ENCODE measurements at places on chromosomes 16 and 17.

DNA sequence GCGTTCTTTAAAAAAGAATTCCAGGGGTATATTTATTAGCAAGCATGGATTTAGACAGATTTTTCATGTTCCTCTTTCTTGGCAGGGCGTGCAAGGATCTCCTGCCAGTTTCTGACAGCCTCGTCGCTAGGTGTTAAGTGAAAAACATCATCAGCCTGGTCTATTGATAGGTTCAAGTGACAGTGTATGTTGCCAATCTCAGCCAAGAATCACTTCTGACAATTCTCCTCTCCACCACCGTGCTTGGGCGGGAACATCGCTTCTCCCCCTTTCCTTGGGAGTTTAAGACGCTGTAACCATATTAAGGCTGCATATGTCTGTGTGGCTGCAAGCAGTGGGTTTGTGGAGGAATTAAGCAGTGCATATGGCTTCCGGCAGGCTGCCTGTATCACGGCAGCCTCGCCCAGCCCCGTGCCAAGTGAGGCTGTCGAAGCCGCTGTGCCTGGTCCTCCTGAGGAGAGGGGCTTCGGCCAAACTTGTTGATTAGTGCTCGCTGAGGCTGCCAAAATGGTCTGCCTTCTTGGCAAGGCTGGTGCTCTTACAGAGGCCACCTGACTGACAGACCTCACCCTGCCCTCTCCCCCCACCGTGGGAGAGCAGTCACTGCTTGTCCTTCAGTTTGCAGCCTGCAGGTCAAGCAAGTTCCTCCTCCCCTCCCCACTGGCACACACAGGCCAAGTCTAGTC lies 132.2 kb upstream of the MPHOSPH6 start:
- DNase-seq, result no peak

DNA sequence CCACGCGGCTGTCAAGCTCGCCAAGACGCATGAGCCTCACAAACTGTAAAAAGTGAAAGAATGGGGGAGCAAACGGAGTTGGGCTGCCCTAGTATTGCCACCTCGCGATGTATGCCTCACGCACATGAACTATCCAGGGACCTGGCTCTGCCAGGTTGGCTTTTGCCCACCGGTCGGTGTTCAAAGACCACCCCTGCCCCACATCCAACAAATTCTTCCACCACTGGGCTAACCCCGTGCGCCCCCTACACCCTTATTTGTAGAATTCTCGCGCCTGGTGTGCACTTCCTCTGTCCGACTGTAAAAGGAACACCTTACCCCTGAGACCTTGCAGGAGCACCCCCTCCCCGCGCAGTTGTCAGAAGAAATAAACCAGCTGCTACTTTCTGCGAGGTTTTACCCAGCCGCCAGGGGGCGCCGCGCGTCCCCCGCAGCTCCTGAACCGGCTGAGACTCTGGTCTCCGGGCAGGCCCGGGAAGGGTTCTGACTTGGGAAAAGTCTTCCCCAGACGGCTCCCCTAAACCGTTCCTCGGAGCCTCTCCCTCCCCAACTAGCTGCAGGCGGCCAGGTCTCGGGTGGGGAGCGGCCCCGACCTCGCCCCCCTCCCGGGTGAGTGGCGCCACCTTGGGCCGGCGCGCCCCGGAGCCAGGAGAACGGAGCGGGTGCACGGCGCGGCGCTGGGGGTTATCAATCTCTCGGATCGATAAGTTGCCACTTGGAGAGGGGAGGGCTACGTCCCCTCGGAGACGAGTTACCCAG lies 1.7 kb upstream of the ZNF423 start:
- no peak for DNase-seq

DNA sequence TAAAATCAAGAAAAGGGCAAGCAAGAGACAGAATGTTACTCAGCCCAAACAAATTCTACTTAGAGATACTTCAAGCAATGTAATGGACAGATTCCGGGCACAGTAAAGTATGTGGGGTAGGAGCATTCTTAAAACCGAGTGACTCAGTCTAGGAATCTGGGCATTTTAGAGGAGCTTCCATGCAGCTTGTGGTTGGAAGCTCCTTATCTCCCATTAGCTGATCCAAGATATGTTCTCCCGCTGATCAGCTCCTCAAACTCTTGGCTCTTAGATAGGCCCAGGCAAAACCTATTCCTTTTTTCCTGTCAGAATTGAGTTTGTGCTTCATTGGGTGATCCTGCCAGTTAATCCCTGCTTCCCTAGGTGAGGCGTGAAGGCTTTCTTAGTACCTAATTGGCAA lies 303.3 kb downstream of the CEP112 start:
- DNase-seq, result no peak

DNA sequence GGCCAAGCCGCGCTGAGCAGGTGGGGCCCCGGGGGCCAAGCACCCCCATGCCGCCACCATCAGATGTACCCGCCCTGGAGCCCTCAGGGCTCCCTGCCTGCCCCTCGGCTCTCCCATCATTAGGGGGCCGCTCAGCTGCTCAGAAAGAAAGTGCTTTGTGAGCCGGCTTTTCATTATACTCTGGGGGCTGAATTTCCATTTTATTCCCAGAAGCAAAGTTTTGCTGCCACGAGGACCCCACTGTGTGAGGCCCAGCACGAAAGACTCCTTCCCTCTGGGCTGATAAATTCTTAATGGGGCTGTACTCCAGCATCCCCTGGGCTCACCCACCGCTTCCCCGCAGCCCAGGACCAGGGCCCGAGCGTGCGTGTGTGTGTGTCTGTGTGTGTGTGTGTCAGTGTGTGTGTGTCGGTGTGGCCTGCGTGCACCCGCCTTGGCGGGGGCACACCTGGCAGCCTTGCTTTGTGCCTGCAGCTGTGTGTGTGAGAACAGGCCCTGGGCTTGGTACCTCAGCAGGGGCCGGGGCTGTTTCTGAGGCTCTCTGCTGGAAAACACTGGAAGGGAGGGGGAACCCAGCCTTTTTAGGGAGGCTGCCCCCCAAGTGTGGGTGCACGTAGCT lies 103.0 kb upstream of the GSE1 start:
- no peak for DNase-seq

DNA sequence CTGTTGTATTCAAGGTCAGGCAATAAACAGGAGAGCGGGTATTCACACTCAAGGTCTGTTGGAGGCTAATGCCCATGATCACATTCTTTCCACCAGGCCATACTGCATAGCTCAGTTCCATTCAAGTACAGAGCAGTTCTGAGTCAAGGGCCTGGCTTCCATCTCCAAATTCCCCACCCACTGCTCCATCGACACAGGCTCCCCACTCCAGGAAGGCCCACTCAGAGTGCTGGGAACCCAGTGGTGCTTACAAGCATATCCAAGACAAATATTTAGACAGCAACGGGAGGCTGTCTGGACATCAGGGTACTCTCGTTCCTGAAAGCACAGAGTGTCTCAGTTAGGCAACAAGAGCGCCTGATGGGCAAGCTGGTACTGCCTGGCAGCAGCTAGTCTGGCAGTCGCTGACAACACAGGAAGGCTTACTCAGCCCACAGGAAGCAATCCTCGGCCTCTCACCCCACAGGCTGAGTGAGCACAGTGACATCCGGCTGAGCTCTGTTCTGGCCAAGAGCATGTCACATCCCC lies 40.9 kb downstream of the RFFL start:
- no peak for DNase-seq

DNA sequence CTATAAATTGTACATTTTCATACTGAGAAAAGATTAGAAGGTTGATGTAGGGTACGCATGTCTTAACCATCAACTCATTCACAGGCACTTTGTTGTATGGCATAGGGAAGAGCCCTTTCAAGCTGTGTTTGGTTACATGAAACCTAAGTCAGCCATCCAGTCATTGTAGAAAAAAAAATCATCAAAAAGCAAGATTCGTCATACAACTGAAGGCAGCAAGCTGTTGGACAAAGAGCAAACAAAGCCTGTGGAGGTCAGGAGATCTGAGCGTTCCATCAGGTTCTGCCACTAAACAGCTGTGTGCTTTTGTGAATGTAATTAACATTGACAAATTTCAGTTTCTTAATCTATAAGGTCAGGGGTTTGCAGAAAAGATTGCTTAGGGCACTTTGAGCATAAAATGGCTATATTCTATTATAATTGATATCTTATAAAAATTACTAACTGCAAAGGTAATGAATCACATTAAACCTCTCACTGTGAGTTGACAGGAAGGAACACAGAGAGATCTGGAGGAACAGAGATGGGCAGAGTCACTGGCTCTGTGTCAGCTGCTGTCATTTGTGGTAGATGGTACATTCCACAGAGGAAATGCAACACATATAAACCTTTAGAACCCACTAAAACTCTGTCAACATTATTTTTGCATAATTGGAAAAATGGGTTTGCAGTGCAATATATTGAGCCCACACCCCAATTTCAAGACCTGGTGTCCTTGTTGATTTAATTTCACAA lies 66.3 kb upstream of the MYOCD start:
- DNase-seq, result no peak

- no peak for DNase-seq
Observed at GRCh38 chr16:87063543-87063942, 253.6 kb downstream of the C16orf95 start.

DNA sequence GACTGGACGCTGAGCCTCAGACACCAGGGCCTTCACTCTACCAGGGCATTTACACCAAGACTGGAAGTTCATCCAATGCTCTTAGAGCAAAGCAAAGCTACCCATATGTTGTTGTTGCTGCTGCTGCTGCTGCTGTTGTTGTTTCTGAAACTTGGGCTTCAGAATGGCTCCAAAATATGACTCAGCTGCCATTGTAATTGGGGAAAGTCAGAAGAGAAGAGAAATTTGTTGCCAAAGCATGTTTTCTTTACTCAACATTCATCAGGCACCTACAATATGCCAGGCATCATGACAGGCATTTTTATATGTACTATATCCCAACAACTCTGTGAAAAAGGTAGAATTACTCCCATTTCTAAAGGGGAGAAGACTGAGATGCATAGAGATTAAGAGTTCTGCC lies 11.9 kb downstream of the KRT32 start:
- DNase-seq, result no peak

DNA sequence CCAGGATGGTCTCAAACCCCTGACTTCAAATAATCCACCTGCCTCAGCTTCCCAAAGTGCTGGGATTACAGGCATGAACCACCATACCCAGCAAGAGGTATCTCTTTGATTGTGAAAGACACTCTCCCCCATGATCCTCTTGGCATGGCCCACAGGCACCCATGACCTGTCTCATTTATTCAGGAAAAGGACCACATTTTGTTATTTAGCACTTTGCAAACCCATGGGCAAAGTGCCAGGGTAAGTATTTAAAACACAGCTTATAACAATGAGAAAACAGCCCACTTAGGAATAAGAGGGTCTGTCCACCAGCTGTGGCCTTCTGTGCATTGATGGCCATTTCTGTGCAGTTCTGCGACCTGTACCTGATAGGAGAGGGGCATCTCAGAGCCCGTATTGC lies 12.8 kb upstream of the AKTIP start:
- no peak for DNase-seq

- no peak for DNase-seq
Observed at GRCh38 chr17:44831371-44831770, 1.3 kb upstream of the GJC1 start.

DNA sequence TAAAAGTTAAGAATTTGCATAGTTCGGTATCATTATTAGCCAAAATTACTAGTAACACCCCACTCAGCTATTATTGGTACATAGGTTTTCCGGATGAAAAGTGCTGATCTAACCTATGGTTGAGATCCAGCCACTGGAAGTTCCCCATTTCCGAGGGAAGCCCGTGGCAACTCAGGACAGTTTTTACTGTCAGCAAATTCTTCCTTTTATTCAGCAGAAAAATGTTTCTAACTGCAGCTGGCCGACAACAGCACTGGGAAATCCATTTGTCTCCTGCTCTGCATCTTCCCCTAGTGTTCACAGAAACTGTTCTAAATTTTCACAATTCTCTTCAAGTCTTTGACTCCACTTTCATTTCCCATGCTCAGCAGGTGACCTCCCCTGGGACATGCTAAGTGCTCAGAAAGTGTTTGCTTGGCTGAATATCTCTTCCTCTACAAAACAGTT lies 15.5 kb upstream of the MMD start:
- DNase-seq, result no peak

DNA sequence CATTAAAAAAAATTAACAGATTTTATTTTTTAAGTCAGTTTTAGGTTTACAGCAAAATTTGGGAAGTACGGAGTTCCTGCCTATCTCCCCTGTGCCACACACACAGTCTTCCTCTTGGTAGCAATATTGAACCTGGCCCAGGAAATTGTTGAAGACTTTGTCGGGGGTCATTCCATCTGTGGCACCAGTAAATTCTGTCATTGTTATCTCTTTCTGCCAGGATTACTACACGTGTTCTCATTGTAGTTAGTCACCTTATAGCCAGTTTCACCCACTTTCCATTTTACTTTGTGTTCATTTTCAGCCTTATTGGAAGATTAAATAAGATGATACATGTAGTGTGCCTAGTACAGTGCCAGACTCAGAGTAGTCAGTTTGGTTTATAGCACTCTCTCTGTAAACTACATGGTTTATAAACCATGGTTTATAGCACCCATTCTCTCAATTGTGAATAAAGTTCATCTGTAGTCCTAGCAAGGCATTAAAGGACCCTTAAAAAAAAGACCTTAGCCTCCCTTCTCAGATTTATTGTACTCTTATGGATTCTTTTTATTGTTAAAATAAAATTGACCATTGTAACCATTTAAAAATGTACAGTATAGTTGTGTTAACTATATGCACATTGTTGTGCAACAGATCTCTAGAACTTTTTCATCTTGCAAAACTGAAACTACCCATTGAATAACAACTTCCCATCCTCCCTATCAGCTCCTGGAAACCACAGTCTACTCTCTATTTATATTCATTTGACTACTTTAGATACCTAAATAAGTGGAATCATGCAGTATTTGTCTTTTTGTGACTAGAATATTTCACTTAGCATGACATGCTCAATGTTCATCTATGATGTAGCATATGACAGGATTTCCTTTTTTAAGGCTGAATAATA lies 36.1 kb downstream of the NLK start:
- DNase-seq, result no peak

- no peak for DNase-seq
Observed at GRCh38 chr17:81342269-81343070, 47.4 kb upstream of the SLC38A10 start.

DNA sequence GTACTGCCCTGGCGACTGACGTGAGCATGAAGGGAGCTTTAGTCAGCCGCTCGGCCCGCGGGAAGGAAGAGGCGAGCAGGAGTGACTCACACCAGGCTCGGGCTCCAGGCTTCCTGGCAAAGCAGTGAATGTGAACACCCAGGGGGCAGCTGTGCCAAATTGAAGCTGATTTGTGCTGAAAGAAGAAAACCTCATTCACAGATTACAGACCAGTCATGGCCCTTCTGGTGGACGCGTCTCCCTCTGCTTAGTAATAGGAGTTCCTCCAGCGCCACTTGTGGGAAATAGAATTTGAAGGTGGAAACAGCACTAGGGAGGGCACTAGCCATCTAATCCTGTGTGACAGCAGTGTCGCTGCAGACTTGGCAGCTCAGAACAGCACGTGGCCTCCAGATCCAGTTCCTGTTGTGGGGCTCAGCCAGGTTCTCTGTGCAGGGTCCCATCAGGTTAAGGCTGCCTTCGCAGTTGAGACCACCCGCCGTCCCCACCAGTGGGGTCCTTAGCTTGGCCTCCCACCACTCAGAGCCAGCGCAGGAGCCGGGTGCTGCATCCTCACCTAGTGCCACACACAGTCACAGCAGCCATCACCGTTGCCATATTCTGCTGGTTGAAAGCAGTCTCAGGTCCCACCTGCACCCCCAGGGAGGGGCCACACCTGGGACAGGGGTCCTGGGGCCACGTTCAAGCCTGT lies 164.5 kb upstream of the CHMP6 start:
- DNase-seq, result no peak

Data from mesothelial cell of epicardium (in vitro differentiated cells).